Stimulated activated CD4-positive, alpha-beta T cell treated with anti-CD3 and anti-CD28 coated beads, Interleukin-12 subunit alpha, Interleukin-12 subunit beta, amount 100 ng/mL, for 48 hours (primary cell): ENCODE measurements at places on chromosomes 3 and 15.

GRCh38 chr3:126292318-126293070 is 64.7 kb downstream of the KLF15 start:
- DNase-seq: no peak

- DNase-seq: no peak
These were observed 9.2 kb downstream of the FYCO1 start for GRCh38 chr3:45986303-45986982.

- DNase-seq: no peak
These were observed 53.1 kb downstream of the ARRDC4 start for GRCh38 chr15:98013631-98014030.

DNA sequence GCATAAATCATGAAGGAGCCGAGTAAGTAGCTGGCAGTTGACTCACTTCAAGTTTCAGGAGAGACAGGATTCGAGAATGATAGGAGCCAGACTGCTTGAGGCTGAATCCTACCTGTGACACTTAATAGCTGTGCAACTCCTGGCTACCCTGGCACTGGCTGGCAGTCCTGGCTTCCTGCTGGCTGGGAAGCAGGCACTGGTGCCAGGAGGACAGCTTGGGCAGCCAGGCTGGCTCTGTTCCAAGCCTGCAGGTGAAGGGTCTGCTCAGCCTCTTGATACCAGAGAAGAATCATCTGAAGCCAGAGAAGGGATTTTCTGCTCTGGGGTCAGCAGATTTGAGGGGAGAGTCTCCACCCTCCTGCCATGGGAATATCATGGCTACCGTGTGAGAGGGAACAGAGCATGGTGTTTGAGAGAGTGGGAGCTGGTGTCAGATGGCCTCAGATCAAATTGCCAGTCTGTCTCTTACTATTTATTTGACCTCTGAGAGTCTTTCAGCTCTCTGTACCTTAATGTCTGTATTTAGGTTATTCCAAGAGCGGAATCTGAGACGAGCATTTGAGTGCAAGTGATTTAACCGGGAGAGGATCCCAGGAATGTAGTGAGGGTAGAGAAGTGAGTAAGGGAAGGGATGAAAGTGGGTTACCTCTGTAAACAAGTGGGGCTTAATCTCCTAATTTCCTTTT is 4.4 kb upstream of the XIRP1 start:
- DNase-seq: no peak

DNA sequence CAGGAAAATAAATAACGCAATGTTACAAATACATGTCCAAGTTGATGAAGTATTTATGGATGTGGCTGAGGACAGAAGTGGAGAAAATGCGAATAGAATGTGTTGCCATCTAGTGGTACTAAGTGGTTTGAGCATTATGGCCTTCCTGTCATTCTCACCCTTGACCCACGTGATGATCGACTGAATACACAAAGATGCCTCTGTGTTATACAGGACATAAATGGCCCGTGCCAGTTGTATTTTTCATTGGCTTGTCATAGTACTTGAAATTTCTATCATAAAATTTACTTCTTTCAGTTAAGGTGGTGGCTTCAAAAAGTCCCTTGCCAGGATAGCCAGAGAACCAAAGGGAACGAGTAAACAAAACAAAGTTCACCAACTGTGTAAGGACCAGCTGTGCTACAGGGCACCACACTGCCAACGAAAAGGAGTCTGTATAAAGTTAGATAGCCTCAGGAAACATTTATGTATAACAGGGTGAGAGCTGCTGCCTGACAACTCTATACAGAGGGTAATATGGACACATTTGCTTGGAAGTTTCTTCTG is 103.7 kb downstream of the MYH15 start:
- no peak for DNase-seq

- DNase-seq: no peak
These were observed 29.8 kb downstream of the POMGNT2 start for GRCh38 chr3:43075904-43076661.

GRCh38 chr15:39084674-39085530 is 496.0 kb upstream of the THBS1 start:
- no peak for DNase-seq

DNA sequence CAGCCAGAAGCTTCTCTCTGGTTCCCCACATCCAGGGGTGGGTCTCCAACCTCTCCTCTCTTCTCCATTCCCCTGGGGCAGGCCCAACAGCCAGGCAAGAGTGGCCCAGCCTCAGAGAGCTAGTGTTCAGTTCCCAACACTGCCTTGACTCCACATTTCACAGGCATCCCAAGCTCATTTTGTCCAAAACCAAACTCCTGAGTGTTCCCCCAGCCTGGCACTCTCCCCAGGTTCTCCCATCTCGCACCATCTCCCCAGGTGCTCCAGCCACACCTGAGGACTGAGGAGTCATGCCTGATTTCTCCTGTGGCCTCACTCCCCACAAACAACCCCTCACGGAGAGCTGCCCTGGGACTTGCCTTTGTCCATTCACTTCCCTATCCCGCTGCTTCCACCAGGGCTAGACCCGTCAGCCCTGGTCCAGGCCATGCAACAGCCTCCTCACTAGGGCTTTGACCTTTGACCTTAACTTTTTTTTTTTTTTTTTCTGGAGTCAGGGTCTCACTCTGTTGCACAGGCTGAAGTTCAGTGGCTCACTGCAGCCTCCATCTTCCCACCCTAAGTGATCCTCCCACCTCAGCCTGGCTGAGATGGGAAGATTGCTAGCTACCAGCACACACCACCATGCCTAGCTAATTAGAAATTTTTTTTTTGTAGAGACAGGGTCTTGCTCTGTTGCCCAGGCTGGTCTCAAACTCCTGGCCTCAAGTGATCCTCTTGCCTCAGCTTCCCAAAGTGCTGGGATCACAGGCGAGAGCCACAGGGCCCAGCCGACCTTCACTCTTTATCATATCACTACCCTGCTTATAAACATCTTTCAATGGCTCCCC is 3.9 kb upstream of the CSK start:
- no peak for DNase-seq

- DNase-seq: no peak
These were observed 119.2 kb upstream of the ZBED2 start for GRCh38 chr3:111714305-111714704.

DNA sequence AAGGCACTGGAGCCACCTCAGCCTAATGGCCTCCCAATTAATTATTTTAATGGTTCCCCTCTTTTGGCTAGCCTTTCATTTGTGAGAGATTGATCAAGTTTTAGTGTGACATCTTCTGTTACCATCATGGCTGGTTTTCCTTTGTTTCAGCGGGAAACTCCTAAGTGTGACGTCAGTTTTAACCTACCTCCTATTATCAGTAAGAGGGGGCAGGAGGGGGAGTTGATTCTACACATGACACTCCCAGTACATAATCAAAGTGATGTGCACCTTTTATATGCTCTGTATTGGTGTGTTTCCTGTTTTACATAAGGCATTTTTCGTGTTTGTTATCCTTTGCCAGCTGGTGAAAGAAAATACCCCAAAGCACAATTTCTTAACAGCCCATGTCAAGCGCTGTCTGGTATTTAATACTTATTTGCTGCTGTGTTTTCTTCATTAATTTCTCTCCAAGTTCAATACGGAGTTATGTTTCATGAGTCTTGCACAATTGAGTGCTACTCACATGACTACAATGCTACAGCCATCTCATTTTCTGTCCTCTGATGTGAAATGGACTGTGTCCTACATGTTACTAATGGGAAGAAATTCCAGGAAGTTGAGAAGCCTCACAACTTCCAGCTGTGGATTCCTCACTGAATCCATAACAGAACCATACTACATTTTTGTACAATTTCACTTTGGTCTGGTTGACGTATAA is 52.2 kb upstream of the POLR2M start:
- no peak for DNase-seq

- DNase-seq: no peak
These were observed 21.8 kb downstream of the MGLL start for GRCh38 chr3:127800508-127800907.

DNA sequence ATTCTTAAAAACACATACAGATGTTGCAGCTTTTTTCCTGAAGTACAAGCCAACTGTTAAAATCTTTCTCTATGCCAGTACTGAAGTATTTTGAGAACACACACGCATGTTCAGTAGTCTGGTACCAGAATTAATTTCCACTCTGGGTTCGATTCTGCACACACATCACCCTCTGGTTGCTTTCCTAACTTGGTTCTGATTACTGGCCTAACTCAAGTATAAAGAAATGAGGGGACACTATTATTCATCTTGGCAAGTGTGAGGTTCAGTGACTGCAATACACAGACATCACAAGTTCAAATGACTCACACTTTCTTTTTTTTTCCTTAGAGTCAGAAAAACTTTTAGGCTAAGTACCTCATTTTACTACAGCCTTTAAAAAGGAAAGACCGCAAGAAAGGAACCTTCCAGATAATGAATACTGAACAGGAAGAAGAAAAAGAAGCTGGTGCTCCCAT is 37.4 kb upstream of the LDHAL6B start:
- DNase-seq: no peak

GRCh38 chr3:177525414-177525813 is 328.1 kb upstream of the TBL1XR1 start:
- no peak for DNase-seq

DNA sequence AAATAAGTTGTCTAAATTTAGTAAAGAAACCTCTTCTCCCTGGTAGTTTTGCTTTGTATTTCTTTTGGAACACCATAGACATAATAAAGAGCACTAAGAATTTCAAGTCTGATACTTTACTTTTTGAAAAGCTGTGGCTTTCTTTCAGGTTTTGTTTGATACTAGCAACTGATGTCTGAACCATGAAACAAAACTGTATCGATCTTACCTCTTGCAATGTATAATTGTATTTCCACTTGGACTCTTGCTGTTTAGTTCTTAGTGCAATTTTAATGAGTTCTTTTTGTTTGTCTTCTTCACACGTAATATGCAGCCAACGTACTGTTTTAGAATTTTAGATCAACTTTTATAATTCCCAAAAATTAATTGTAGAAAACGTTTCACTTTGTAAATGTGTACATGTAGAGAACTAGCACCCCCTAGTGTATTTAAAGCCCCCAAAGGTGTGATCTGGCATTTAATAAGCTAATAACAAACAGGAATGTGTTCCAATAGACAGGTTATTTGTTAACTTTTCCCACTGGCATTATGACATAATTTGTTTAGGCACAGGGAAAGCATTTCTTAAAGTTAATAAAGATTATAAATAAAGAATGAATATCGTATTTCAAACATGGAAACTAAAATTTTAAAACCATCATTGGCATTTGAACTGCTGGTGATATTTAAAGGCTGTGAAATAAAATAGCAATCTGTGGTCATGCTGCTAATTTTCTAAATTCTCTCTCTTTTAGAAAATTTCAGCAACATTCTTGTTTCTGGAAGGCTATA is 289.1 kb upstream of the DNAJC19 start:
- no peak for DNase-seq

DNA sequence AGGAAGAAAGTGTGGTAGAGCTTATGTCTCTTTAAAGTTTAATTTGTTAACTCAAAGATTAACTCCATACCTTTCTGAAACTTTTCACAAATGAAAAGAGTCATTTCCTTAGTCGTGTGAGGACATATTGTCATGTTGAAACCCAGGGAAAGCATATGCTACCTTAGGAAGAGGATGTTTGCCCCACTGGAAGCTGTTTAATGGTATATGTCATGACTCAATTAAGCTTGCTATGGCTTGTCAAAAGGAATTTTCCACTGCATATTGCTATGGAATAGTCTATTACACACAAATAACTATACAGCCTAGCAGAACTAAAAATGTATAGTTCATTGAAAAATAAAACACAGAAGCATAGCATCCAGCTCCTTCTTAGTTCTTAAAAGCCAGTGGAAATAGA is 69.9 kb downstream of the NSUN3 start:
- DNase-seq: no peak

DNA sequence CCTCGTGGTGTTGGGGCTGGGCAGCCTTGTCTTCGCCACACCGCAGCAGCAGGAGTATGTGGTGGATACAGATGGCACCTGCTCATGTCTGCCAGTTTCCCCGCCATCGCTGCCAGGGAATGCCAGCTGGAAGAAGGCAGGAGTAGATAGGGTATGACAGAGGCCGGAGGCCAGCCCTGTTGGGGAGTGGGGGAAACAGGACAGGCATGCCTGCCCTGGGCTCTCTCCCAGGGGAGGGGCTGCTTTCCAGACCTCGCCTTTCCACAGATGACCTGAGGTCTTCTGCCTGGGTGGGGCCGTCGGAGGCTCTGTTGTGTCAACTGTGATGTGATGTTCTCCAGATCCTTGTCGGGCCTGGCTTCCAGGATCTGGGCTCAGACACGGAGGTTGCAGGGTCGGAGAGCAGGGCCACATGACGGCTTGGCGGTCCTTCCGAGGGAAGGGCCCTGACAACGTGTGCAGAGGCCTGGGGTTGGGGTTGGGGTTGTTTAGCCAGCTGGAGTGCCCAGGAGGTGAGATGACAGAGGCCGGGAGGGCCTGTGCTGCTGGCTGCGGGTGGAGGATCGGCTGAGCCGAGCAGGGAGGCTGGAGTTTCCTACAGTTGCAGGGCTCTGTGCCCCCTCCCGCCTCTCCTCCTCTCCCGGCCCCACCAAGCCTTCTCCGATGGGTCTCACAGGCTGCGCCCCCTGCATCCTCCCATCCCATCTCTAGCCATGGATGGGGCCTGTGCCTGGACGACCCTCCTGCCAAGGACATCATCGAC is 102.0 kb downstream of the TBC1D2B start:
- DNase-seq: no peak

DNA sequence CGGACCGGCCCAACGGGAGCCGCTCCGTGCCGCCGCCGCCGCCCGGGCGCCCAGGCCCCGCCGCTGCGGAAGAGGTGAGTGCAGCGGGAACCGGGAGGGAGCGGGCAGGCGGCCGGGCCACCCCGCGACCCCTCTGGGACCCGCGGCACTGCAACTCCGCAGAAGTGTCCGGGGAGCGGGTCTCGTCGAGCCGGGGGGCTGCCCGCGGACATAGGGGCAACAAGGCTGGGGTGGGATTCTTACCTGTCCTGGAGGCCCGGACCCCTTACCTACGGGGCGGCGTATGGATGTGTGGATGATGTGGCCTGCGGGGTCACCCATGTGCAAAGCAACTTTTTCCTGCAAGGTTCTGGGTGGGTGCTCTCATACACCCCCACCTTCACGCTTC is 361 bp downstream of the SEMA3F start:
- DNase-seq: no peak

DNA sequence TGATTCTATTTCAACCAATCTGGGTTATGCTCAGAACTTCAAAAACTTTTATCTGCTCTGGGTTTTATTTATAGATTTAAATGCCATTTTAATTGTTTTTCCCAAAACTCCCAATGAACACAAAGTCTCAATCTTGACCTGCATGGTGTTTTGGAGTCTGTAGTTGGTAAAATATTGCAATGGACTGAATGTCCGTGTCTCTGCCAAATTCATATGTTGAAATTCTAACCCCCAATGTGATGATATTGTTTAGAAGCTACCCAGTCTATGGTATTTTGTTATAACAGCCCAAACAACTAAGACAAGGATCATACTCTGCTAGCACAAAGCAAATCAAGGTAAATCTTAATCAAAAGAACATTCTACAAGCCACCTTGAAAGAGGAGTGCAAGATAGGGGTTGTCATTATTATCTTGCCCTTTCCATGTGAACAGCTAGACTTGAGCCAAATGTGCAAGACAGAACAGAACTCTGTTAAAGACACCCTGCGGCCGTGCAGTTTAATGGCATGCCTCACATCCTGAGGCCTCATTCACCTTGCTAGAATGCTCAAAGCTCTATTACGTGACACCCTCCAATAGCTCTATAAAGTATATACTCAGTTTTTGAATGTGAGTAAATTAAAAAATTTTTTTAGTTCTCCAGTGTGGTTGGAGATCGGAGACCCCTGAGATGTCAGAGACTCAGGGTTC is 7.5 kb downstream of the EOGT start:
- DNase-seq: no peak
